ENCODE measurements at places on chromosomes 1 and 21.

DNA sequence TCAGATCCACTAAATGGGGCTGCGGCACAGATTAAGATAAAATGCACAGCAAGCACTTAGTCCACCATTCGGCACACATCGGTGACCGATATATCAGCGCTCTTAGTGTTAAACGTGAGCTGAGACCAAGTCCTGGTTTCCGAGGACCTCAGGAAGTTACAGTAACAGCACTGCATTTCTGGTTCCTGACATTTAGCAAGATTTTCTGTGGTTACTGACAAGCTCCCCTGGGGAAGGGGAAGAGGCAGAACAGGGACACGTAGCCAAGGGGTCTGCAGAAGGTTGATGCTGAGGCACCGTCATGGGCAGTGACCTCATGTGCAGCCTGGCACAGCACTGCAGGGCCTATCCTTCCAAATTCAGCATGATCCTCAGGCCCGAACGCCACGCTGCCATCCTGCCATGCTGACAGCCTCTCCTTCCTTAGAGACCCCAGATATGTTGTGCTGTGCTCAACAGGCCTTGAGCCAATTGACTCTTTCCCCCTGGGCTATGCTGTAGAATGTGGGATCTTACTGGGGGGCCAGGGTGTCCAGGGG, 13.4 kb upstream of the PEF1 start:
- ATAC-seq = no peak

DNA sequence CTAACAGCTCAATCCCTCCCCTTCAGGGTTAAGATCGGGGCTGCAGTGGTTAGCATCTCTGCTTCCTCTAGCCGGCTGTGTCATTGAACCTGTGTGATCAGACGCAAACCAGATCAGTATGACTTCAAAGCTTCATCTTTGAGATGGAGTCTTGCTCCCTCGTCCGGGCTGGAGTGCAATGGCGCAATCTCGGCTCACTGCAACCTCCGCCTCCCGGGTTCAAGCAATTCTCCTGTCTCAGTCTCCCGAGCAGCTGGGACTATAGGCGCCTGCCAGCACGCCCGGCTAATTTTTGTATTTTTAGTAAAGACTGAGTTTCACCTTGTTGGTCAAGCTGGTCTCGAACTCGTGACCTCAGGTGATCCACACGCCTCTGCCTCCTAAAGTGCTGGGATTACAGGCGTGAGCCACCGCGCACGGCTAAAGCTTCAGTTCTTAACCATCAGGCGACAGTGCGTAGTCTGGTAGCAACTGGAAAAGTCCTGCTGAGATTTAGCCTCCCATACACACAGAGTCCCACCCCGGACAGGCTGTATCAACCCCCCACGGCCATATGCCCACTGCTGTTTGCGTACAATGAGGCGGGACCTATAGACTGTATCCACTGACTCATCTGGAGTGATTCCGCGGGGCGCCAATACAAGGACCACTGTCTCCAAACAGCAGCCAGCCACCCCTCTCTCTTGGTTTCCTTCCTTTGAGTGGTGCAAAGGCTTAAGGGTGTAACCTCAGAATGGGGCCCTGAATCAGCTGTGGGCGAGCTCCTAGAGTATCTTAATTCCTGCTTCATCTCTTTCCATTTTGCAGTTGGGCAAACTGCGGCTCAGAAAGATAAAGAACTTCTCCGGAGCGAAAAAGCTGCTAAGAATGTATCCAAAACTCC, 23.3 kb downstream of the CELA3A start:
- peak; percentile 83 for ATAC-seq

- ATAC-seq = peak; percentile 66
These were observed 50.3 kb upstream of the COA6 start for GRCh38 chr1:234322979-234323378.

- peak; percentile 91 for ATAC-seq
These were observed 1.9 kb downstream of the FTCD start for GRCh38 chr21:46153247-46154154.

GRCh38 chr21:29307718-29308455, 9.2 kb downstream of the BACH1 start:
- no peak for ATAC-seq

- peak; percentile 81 for ATAC-seq
These were observed 91.2 kb upstream of the JUN start for GRCh38 chr1:58874757-58875755.

- ATAC-seq = no peak
These were observed 28.1 kb downstream of the IL6R start for GRCh38 chr1:154433161-154433764.

DNA sequence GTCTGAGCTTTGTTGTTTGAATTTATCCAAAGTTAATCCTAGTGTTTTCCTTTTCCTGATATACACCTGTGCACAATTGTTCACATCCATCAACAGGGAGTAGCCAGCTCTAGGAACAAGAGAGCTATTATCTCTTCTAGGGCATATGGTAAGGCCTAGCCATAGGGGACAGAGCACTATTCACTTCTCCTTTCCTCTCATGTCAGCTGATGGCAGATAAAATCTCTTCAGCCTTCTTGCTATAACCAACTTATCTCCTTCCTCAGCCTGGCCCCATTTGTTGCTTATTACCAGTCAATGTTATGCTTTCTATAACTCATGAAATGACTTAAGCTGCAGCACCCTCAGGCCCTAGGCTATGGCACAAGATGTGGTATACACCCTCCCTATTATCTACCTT, 38.9 kb downstream of the PATJ start:
- no peak for ATAC-seq

- no peak for ATAC-seq
These were observed 296.1 kb downstream of the CTH start for GRCh38 chr1:70707214-70707613.

DNA sequence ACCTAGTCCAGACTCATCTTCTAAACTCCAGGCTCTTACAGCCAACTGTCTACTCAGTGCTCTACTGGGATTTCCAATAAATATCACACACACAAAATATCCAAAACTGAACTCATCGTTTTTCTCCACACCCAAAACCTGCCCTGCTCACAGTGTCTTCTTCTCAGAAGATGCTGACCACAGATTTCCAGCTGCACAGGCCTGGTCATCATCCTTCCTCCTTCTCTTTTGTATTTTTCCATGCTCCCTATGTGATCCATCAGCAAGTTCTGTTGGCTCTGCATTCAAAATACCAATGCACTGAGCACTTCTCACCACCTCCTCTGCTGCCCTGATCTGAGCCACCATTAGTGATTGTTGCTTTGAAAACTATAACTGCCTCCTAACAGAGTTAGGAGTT, 159.5 kb upstream of the KAZN start:
- ATAC-seq = no peak

DNA sequence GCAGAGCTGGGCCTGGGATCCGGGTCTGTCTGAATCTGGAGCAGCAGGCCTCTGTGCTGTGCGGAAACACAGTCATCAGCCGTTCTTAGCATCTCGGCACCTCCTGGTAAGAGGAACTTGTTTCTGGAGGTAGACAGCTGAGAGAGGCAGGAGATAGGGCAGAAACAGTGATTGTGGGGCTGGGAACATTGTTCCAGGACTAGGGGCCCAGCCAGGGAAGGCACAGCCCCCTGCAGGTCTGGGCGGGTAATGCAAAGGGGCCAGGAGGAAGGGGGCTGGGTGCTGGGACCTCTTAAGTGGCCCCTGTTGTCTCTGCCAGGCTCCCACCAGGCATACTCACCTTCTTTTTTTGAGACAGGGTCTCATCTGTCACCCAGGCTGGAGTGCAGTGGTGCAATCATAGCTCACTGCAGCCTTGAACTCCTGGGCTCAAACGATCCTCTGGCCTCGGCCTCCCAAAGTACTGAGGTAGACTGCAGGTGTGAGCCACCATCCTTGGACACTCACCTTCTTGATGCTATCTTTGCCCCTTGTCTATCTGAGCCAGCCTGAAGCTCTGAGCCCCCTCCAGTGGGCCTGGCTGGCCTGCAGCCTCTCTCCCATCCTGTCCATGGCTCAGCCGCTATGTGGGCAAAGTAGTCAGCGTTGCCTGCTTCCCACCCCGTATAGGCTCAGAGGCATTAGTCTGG, 134.3 kb upstream of the ZBTB40 start:
- ATAC-seq = peak; percentile 74

- ATAC-seq = no peak
These were observed 273.0 kb downstream of the LTN1 start for GRCh38 chr21:28719723-28720122.

DNA sequence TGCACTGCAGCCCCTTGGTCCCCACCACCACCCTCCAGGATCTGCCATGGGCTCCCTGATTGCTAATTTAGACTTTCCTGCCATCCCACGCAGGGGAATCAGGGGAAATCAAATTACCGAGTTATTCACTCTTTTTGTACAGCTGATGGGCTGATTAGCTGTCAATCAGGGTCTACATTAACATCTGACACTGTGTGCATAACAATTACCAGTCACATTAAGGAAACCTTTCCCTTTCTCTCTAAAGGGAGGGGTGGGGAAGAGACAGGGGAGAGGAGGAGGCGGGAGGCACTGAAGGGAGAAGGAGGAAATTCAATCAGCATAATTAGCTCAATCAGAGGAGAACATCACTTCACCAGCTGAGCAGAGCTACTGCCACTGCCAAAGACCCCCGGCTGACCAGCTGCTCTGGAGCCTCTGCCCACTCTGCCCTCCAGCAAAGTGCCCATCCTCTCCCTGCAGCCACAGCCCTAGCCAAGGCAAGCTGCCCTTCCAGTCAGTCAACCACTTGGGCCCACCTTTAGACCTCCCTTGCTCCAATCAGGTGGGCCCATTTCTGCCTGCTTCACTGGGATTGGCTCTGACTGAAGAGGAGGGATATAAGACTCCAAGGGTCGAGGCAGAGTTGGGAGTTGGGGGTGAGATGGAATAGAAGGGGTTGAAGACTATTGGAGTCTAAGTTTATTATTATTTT, 199.3 kb upstream of the ZC3H12A start:
- ATAC-seq = no peak

DNA sequence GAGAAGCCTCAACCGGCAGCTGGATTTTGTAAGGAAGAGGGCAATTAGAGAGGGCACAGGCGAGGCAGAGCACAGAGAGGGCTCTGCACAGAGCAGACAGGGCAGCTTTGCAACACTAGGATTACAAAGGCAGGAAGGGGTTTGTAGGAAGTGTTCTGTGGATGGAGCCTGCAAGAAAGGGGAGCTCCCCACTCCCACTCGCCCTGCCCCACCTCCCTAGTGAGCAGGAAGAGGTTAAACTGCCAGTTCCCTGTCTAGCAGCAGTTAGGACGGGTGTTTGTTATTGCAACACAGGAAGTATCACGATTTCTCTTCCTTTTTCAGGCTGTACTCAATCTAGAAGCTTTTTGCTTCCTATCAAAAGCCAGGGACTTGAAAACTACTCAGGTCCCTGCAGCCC, 63.3 kb upstream of the LRRC8D start:
- peak; percentile 40 for ATAC-seq

GRCh38 chr1:14964711-14965055, 188.9 kb upstream of the TMEM51 start:
- no peak for ATAC-seq

GRCh38 chr1:239854922-239855321, 236.8 kb upstream of the FMN2 start:
- ATAC-seq = no peak

- peak; percentile 99 for ATAC-seq
These were observed 55.0 kb upstream of the PAXBP1 start for GRCh38 chr21:32826329-32827167.

GRCh38 chr1:19814681-19815503, at the start of gene RNF186:
RNF186 (minus strand) TSS chr1:19815283; CDS start chr1:19815101, 182 bp downstream.
- ATAC-seq = no peak

DNA sequence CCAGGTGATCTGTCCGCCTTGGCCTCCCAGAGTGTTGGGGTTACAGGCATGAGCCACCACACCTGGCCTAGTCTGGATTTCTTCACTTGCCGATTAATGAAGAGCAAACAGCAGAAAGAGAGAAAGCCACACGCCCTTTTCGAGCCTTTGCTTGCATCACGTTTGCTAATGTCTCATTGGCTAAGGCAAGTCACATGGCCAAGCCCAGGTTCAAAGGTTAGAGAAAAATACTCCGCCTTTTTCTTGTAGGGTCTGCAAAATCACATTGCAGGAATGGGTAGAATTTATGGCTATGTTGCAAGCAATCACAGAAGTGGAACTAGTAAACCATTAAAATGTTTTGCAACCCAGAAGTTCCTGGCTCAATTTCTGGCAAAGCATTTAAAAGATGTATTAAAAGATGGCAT, 26.8 kb upstream of the BACH1 start:
- no peak for ATAC-seq

DNA sequence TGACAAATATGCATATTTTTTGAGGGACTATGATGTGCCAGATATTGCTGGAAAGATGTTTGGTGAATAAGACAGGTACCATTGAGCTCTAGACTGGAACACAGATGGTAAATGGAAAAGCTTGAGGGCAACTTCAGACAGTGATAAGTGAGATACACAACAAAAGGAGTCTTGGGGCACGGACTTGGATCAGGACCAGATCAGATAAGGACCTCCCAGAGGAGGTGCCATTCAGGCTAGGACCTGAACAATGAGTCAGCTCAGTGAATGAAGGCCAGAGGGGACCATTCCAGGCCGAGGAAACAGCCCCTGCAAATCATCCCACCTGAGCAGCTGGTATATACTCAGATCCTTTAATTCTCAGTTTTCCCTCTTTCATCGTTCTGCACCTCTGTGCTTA, 1.8 kb upstream of the KCNJ15 start:
- ATAC-seq = no peak

DNA sequence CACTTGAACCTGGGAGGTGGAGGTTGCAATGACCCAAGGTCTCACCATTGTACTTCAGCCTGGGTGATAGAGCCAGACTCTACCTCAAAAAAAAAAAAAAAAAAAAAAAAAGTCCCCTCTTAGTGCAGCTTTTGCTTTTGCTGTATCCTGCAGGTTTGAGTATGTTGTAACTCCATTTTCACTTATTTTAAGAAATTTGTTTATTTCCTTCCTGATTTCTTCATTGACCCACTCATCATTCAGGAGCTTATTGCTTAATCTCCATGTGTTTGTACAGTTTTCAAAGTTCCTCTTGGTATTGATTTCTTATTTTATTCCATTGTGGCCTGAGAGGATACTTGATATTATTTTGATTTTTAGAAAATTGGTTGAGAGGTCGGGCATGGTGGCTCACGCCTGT, 50.9 kb upstream of the AK4 start:
- ATAC-seq = no peak

DNA sequence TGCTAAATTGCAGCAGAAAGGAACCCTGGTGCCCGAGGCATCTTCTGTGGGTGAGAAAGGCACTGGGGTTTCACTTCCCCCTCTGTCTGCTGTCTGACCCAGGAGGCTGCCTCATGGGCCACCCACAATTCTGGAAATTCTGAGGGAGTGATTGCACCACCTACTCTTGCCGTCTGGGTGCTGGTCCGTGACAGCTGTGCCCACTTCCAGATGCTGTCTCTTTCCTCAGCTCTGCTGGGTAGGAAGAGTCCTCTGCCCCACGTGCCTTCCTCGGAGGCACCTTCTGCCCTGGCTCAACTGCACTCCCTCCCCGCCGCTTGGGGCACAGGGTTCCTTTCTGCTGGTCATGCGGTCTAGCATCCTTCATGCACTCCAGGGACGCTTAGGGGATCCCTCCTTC, 96.3 kb downstream of the ARHGEF10L start:
- ATAC-seq = no peak

Measured in SK-N-SH treated with all-trans-retinoic acid at 6 μM for 48 hours (cell line).